ENCODE measurements at places on chromosomes 12 and 14.

- DNase-seq = no peak
Observed at GRCh38 chr12:9084417-9084816, 31.3 kb downstream of the A2M start.

GRCh38 chr12:52912711-52913430, 8.0 kb upstream of the KRT8 start:
- no peak for DNase-seq

GRCh38 chr14:56331592-56332216, 213.5 kb downstream of the PELI2 start:
- no peak for DNase-seq

DNA sequence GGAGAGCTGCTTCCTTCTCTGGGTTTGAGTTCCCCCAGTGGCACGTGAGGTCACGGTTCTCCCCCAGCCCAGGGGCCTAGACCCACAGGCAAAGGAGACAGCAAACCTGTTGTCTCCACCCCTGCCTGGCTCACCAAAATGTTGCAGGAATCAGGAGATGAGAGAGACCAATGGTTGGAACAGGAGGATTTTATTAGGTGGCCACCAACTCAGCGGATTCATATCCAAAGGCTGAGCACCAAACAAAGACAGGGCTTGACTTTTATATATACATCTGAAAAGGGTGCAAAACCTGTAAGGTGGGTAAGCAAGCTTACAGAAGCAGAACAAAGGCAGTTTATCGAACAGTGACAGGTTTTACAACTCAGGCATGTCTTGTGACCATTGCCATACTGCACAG, 9.2 kb upstream of the ADAM21 start:
- no peak for DNase-seq

DNA sequence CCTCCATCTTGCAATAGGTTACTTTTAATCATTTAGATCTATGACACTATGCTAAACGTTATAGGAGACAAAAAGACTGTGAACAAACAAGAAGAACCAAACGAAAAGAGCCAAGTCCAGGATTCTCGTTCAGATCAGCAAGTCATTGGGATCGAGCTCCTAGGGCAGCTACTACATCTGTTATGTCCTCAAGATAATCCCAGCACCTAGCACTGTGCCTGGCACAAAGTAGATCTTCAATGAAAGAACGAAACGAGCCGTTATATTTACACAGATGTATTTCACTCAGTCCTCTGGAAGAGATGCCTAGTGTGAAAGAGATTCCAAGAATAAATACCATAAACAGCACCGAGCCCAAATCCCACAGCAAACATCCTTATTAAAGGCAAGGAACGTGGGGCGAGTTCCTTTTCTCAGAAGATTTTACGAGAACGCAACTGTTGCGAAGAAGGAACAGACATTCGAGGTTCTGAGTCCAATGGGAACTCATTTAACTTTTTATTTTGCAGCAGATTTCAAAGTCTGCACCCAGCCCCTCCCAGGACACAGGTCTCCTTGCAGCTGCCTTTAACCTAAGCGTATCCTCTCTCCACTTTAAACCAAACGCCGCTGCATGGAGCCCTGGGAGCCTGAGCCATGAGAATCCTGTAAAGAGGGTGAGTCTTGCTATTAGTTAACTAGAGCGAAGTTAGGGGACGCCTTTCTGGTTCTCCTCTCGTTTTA, 544 bp upstream of the TDP1 start:
- no peak for DNase-seq

GRCh38 chr12:32702473-32702872, 23.4 kb downstream of the DNM1L start:
- no peak for DNase-seq
